ENCODE measurements at places on chromosomes 6 and 20.

DNA sequence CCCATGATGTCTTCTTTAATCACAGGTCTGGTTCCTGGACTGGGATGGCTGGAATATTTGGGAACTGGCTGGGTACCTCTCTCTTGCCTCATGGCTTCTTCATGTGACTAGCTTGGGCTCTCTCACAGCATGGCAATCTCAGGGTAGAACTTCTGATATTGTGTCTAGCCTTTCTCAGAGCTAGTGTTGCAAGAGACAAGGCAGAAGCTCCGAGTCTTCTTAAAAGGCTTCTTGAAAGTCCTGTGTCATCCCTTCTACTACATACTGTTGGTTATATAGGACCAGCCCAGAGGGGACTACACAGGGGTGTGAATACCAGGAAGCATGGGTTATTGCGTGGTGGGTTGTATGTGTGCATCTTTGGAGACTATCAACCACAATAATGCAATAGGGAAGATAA, 23.3 kb downstream of the BCAS1 start:
- DNase-seq: no peak

- DNase-seq: no peak
Observed at GRCh38 chr6:80622641-80623040, 516.2 kb downstream of the BCKDHB start.

GRCh38 chr20:59825944-59826759, 107.3 kb downstream of the SYCP2 start:
- no peak for DNase-seq

GRCh38 chr6:170089963-170090362, 200.9 kb downstream of the DLL1 start:
- no peak for DNase-seq

- DNase-seq: no peak
Observed at GRCh38 chr6:13689511-13690256, 22.0 kb downstream of the RANBP9 start.

DNA sequence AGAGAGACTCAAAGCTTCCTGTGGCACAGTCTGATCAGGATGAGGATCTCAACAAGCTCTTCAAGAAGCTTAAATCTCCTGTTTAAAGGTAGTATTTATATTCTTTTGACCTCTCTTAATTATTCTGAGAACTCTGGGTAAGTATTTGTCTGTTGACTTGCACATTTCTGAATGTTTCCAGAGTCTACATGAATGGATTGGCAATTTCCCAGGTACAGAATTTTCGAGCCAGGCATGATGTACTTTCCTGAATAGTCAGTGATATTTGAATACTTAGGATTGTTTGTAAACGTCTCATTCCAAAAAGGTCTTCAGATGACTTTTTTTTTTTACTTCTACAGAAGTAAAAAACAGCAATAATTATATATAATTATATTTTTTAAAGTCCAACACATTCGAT, 293.4 kb downstream of the TBC1D32 start:
- no peak for DNase-seq

GRCh38 chr20:63645218-63645617, 8.0 kb downstream of the STMN3 start:
- DNase-seq: no peak

- DNase-seq: no peak
Observed at GRCh38 chr6:19833947-19834346, 3.2 kb upstream of the ID4 start.

GRCh38 chr6:11854408-11855165, 76.0 kb upstream of the ADTRP start:
- peak; percentile 32 for DNase-seq

- no peak for DNase-seq
Observed at GRCh38 chr6:150452428-150453243, 83.8 kb downstream of the IYD start.

- no peak for DNase-seq
Observed at GRCh38 chr6:158103228-158103627, 64.8 kb downstream of the SERAC1 start.

DNA sequence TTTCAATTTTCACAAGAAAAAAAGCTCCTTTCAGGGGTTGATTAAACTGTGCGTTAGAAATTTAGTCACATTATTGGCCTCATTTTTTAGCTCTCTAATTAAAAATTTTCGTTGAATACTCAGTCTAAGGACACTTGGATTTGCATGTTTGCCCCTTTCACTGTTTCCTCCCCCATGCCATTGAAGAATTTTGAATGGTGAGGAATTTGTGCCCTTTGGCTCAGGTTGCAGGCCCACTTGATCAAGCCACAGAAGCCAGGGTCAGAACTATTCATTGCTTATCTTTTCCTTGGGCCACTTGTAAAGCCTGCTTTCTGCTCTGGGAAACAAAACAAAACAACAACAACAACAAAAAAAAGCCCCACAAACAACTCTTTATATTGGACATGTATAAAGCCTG, 12.2 kb downstream of the LIN28B start:
- DNase-seq: no peak

- no peak for DNase-seq
Observed at GRCh38 chr6:6220718-6221117, 99.7 kb downstream of the F13A1 start.

GRCh38 chr6:93124006-93124632, 295.2 kb downstream of the EPHA7 start:
- no peak for DNase-seq

DNA sequence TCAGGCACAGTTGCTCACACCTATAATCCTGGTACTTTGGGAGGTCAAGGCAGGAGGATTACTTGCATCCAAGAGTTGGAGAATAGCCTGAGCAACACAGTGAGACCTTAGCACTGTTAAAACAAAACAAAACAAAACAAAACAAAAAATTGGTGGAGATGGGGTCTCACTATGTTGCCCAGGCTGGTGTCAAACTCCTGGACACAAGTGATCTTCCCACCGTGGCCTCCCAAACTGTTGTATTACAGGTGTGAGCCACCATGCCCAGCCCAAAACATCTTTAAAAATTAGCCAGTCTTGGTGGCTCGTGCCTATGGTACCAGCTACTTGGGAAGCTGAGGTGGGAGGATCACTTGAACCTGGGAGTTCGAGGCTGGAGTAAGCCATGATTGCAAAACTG, 120.2 kb downstream of the GMDS start:
- no peak for DNase-seq

GRCh38 chr20:11826334-11826733, 91.4 kb upstream of the BTBD3 start:
- no peak for DNase-seq

- no peak for DNase-seq
Observed at GRCh38 chr6:102832021-102832420, 1438.5 kb downstream of the GRIK2 start.

GRCh38 chr6:42197555-42198362, 3.0 kb upstream of the GUCA1B start:
- DNase-seq: no peak

DNA sequence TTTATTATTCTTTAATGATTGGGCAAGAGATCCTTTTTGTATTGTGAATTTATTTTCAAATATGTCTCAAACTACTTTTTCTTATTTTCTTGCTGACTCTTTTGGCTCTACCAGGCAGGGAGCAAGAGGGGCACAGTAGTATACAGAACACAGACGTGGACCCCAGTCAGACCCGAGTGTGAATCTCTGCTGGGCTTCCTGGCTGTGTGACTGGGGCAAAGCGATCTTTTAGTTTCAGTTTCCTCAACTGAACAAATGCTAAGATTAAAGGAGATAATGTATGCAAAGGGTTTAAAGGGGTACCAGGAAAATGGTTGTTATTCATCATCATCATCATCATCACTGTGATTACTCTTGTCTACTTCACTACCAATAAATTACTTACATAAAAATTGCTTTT, 317.5 kb downstream of the HIVEP2 start:
- no peak for DNase-seq

- DNase-seq: no peak
Observed at GRCh38 chr6:111781041-111781708, 92.1 kb downstream of the FYN start.

GRCh38 chr20:9243986-9244385, 175.1 kb downstream of the PLCB4 start:
- DNase-seq: no peak

DNA sequence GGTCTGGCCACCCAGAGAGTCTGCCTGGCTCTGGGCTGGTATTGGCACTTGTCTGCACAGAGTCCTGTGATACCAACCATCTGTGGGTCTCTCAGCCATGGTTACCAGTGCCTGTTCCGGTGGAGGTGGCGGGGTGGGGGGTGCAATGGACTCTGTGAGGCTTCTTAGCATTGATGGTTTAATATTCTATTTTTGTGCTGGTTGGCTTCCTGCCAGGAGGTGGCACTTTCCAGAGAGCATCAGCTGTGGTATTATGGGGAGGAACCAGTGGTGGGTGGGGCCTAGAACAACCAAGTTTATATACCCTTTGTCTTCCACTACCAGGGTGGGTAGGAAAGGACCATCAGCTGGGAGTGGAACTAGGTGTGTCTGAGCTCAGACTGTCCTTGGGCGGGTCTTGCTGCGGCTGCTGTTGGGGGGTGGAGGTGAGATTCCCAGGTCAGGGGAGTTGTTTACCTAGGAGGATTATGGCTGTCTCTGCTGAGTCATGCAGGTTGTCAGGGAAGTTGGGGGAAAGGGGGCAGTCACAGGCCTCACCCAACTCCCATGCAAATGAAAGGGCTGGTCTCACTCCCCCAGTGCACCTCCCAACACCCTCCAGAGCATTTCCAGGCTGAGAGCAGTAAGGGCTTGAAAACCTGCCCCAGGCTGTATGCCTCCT, 117.5 kb downstream of the FLRT3 start:
- DNase-seq: no peak

DNA sequence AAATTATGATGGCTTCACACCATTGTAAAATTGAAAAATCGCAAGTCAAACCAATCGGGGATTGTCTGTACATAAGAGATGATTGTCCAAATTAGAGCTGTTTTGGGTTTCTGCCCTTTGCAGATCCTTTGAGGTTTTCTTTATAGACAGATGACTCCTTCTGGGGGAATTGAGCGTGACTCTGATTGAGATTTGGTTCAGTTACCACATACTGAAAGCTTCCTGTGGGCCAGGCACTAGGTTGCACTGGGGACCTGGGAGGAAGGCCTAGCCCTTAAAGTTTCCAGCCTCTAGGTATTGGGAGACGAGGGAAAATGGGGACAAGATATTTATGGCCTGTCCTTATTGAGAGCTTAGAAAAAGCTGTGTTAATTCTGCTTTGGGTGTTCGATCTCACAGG, 9.2 kb downstream of the VAPB start:
- DNase-seq: no peak

- DNase-seq: no peak
Observed at GRCh38 chr6:97110626-97111025, 172.4 kb downstream of the MMS22L start.

DNA sequence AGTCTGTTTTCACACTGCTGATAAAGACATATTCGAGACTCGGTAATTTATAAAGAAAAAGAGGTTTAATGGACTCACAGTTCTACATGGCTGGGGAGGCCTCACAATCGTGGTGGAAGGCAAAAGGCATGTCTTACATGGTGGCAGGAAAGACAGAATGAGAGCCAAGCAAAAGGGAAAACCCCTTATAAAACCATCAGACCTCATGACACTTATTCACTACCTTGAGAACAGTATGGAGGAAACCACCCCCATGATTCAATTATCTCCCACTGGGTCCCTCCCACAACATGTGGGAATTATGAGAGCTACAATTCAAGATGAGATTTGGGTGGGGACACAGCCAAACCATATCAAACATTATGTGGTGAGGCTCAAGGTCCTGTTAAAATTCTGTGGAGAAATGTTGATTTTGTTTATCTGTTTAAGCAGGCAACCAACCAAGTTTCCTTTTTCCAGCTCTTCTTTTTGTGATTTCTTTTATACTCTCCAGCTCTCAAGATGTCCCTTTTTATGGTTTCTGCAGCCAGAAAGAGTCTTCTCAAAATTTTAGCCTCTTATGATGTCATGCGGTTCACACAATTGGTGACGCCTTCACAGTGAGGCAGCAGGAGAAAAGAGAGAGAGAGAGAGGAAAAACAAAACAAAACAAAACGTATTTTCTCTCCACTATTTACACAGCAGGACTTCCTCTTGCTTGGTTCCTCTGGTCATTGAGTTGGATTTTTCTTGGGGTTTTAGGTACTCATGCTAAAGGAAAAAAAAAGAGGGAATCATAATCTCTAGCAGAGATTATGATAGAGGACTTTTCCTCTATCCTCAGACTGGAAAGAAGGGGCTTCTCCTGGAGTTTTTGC, 18.0 kb downstream of the AIG1 start:
- DNase-seq: no peak

- no peak for DNase-seq
Observed at GRCh38 chr6:79814940-79815339, 132.4 kb downstream of the ELOVL4 start.

DNA sequence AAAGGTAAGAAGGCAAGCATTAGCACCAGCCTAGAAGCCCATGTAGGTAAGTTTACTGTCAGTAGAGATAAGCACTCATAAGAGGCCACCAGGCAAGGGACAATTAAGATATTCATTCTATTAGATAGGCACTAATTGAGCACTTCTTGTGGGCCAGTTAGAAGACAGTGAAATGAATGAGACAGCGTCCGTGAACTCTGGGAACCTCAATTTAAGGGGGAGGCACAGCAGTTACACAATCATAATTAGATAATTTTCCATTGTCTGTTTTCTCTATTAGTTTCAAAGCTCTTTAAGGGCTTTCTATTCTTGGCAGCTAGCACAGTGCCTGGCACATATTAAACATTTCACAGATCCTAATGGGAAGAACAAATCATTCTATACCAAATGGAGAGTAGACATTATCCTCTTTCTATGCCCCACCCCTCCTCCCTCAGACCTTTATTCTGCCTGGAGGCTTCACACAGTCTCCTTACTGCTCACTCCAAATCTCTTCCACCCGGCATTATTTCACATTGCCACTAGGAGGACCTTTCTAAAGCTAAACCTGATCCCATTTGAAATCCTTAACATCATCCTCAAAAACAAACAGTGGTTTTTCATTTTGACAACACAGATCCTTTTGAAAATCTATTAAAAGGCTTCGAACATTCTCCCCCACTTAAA, 529.6 kb downstream of the ADGRB3 start:
- DNase-seq: no peak

DNA sequence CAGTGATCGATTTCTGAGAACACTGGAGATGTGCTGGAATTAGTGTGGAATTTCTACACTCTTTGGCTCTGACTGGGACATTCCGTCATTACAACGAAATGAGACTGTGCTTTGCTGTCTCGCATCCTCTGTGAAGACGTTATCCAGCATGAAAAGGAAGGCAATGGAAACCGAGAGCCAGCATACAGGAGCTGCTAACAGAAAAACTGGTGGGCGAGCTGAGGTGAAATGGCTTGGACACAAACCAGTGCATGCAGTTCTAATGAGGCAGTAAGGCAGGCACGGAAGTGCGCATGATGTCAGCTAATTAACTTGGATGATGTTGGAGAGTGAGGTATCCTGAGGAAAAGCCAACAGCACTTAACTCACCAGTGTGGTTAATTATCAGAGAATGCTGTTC, 202.8 kb upstream of the AGPAT4 start:
- no peak for DNase-seq

- DNase-seq: no peak
Observed at GRCh38 chr6:14100138-14100537, 17.4 kb upstream of the CD83 start.

DNA sequence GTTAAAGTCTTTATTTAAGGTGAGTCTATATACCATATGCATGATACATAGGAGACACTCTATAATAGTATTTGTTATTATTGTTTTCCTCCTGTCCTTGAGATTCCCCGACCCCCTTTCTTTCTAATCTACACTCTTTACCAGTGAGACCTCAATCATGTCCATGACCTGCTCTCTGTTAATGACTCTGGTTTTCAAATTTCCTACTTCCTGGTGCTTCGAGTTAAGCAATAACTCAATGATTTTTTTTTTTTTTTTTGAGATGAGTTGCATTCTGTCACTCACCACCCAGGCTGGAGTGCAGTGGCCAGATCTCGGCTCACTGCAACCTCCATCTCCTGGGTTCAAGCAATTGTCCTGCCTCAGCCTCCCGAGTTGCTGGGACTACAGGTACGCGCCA, 574.6 kb upstream of the SLC35B3 start:
- DNase-seq: no peak

Data from CD4-positive, CD25-positive, alpha-beta regulatory T cell (primary cell).